Jurkat, Clone E6-1 (cell line): ENCODE measurements at places on chromosomes 1 and 21.

DNA sequence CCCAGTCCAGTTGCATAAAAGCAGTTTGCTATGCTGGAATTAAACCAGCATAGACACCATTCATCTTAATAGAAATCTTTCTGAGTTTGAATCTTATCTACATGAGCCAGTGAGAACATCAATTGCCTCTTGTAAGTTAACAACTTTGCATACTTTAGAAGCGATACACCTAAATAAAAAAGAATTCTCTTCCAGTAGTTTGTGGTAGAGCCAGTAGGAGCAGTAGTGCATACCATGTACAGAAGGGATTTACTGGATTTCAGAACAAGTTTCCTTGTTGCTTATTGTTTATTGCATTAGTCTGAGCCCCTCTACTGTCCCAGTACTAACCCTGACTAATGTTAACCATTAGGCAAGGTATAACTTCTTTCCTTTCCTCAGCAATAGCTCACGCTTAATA, 313.1 kb downstream of the TGFB2 start:
- DNase-seq = no peak

DNA sequence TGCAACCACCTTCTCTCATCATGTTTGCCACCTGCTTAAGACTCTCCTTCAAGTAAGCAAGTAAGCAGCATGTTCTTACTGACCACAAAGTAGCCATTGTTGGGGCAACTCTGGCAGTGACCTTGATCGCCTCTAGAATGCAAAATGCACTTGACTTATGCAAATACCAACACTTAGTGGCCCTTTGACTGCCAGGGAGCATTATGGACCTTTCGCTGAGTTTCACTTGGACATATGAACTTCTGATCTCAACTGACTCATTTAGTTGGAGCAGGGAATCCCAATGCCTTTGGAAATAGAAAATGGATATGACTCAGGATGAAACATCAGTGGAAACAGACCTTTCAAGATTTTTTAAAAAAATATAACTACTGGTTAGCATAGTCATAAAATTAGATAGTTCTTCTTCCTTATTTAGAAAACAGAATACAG, 6.1 kb upstream of the PLA2G5 start:
- DNase-seq = no peak

DNA sequence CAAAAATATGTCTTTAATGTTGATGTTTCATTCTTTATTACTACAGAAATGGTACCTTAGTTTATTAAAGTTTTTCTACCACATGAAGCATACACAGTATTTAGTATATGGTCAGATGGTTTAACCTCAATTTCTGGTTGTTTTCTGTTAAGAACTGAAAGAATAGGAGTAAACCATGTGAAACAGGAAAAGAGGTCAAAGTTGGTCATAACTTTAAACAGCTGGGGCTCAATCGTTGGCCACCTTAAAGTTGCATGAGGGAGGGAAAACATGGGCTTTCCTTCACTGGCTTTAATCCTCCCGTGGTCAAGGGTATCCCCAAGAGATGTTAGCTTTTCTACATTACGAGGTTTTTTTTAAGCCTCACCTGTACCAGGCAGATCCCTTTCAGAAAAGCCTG, 483.3 kb upstream of the ADAMTS5 start:
- DNase-seq = no peak

GRCh38 chr1:20483833-20484518, 2.0 kb downstream of the CAMK2N1 start:
- no peak for DNase-seq

- peak; percentile 83 for DNase-seq
Observed at GRCh38 chr1:36285443-36286101, 20.6 kb upstream of the SH3D21 start.

- DNase-seq = peak; percentile 5
Observed at GRCh38 chr1:192088496-192088895, 69.8 kb upstream of the RGS18 start.

- DNase-seq = no peak
Observed at GRCh38 chr1:226329237-226329636, 20.3 kb upstream of the LIN9 start.

- DNase-seq = no peak
Observed at GRCh38 chr21:46155514-46156377, at the start of gene FTCD. TSS of gene FTCD (minus strand) at chr21:46155579. CDS start at chr21:46155523, 56 bp downstream.

GRCh38 chr1:201144701-201145100, 9.6 kb downstream of the TMEM9 start:
- DNase-seq = no peak

- no peak for DNase-seq
Observed at GRCh38 chr21:32279377-32279680, 480 bp upstream of the MIS18A start.

DNA sequence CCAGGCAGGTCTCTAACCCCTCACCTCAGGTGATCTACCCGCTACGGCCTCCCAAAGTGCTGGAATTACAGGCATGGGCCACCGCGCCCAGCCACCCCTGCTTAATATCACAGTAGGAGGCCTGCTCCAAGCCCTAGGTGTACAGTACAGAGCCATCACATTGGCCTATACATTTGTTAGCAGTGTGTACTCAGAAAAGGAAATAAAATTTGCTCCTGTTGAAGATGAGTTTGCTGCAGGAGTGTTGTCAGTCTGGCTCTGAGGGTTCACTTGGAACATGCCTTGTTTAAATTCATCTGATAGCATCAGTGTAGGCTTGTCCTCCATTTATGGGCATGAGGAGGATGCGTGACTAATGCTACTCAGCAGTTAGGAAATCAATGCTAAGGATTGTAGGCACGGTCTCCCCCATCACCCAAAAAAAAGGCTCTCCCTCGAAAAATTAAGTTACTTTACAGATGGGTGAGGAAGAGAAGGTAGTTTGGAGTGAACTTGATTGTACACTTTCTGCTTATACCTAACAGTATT, 4.6 kb upstream of the ENAH start:
- DNase-seq = no peak

DNA sequence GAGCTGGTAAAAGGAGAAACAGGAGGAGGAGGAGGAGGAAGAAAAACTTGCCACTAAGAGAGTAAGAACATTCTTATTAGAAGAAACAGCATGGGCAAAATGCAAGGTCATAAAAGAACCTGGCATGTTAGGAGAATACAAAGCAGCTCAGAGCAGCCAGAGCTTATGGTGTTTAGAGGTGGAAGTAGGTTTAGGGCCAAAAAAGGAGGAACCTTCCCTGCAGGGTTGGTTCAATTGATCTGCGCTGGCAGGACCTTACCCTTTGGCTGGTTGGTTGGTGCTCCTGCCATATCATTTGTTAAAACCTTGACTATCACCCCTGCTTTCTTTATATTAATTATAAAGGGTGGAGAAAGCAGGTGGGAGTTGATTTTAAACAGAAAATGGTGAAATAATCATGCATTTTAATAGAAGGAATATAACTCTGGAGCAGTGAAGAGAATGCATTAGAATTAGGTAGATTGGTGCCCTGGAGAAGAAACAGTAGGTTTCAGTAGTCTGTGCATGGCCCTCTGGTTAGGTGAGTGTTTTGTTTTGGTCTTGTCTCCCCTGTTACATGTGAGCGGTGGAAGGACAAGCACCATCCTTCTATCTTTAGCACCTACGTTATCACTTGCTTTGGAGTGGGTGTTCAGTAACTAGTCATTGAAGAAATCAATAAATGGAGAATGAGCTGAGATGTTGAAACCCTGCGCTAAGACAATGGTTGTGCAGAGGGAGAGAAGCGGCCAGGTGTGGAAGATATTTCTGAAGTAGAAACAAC, 110.4 kb upstream of the NGF start:
- DNase-seq = no peak

GRCh38 chr1:96291468-96291867, 430.1 kb upstream of the PTBP2 start:
- DNase-seq = no peak

DNA sequence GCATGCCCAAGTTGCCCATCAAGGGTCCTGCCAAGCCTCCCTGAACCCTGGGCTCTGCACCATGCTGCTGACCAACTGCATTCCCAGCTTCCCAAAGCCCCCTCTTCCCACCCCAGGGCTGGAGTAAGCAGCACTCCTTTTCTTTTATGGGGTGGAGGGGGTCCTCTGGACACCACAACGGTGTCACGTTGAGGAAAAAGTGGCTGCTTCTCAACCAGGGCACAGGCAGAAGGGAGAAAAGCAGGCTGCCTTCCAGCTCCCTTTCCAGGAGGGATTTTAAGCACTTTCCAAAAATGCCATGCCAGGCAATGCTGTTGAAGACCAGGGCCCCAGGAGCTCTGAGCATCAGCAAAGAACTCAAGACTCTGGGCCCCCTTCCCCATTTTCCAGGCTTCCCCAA, 691 bp downstream of the RIMS3 start:
- no peak for DNase-seq
